ENCODE measurements at places on chromosomes 13 and 19.

DNA sequence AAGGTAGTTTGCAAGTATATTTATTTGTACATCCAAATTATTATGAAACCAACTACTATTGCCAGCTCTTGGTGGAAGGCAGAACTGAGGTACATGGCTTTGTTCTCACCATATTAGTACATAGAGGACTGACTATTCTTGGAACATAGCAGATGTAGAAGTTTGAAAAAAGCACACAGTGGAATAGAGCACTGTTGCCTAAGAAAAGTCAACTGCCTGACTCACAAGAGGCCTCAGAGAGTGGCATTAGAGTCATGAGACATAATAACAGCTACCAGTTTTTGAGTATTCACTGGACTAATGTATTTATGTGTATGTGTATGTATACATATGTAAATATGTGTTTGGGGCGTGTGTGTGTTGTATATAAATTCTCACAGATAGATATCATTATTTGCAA, 8.3 kb upstream of the PCDH20 start:
- no peak for DNase-seq

GRCh38 chr13:23449398-23450162, 16.1 kb upstream of the SACS start:
- DNase-seq: no peak

- DNase-seq: no peak
These were observed 27.5 kb upstream of the TMEM255B start for GRCh38 chr13:113731192-113732175.

- peak; percentile 54 for DNase-seq
These were observed 48.6 kb upstream of the GTF3A start for GRCh38 chr13:27375686-27376326.

GRCh38 chr13:26015271-26016125, 36.3 kb downstream of the SHISA2 start:
- no peak for DNase-seq

DNA sequence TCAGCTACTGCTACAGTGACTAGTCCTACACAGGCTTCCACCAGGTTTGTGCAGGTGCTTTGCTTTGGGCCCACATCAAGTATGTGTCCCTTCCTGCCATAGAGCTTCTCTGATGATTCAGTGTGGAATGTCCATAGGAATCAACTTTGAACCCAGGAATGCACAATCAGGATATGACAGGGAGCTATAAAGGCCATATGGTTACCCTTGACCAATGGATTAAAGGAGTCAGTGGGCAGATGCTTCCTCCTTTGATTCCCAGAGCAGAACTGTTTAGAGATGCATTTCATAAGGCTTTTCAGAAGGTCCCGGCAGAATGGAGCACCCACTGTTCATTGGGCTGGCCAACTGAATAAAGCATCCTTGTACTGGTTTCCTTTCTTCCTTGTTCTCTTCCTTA, 145.2 kb upstream of the WASF3 start:
- DNase-seq: no peak

DNA sequence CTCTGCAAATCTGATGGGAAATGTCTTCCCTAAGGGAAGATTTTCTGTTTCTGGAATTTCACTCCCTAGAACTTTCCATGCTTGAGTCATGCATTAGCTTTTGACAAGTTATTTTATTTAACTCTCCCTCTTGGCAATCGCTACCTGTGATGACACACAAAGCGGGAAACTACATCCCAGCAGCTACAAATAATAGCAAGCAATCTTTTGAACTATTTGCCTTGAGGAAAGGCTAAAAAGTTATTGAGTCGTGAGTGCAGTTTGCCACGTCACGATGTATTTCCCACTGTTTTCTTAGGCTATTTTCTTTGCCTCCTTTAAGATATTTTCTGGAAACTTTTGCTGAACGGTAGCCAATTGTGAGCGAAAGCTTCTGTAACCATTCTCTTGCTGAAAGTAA, 353.3 kb upstream of the HTR2A start:
- DNase-seq: no peak

GRCh38 chr19:38015216-38015615, 108.2 kb downstream of the SIPA1L3 start:
- no peak for DNase-seq

DNA sequence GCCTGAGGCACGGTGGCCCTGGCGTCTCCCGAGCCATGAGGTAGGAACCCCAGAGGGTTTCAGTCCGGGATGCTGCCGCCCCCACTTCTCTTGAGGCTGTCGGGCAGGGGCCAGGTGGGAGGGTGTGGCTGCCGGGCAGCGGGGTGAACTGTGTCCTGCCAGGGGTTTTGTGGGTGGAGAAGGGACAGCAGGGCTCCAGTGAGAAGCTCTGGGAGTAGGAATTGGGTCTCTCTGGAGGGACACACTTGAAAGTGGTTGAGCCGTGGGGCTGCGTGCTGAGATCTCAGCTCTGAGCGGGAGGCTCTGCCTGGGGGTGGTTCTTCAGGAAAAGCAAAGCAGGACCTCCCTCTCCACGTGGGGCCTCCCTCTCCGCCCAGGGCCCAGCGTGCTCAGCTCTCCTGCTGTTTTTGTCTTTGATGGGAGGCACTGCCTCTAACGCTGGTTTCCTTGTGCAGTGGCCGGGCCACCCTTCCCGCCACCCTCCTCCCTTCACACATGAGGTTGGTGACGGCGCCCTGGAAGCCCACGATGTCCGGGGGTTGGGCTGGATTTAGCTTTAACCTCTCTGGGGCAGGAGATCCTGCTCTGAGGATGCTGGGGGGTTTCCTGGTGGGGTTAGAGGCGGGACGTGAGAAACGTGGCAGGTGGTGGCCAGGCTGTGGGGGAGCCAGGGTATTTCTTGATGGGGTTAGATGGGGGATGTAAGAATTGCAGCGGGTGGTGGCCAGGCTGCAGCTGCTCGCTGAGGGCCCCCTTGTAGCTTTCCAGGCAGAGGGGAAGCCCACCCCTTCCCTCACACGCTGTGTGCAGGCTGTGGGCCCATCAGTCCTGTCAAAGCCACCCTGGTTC, 15.3 kb upstream of the ZNF554 start:
- DNase-seq: no peak

DNA sequence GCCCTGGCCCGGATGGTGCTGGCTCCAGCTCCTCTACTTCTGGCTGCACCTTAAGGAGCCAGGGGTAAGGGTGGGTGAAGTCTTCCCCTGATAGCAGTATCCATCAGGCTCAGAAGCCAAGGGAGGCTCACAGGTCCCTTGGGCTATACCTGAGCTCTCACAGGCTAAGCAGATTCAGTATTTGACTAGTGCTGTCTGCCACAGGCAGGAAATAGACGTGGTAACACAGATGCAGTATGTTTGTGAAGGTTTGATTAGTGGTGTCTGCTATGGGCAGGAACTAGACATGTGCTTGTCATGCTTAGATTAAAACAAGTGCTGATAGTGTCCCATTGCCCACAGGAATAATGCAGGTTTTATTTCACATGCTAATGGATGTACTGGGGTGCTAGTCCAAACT, 4.0 kb downstream of the SYT5 start:
- no peak for DNase-seq

DNA sequence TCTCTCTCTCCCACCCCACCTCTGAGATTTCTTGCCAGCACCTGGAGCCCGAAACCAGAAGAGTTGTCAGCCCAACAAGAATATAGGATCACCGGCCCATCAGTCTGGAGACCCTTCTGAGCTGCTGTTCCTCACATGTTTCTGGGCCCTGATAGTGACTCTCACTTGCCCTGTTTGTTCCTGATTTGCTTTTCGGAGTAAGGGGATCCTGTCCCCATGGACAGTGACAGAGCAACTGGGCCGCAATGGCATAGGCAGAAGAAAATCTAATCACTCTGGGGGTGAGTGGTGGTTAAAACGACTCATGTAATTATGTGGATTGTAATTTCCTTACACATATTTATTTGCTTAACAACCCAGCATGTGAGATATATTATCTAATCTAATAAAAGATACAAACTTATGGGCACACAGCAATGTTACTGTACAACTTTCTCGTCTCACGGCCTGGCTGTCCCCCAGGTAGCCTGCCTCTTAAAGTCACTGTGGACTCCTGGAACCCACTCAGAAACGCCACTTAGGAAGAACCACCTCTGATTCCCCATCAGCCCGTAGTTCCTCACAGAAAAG, 663 bp upstream of the SMAD9 start:
- DNase-seq: no peak

DNA sequence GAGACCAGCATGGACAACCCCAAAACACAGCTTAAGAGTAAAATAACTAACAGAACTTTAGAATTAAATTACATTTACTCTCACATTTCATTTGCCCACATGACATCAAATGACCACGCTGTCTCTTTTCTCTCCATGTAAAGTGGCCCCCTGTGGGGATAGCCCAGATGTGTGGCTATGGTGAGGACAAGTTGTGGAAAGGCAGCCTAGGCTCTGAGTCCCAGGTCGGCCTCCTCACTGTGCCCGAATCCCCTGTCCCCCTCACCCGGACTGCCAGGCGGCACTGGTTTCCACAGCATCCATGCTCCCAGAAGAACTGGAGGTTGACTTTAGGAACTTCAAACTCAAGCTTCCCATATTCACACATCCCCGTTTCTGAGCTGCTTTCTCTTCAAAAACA, 111.8 kb upstream of the UQCRFS1 start:
- DNase-seq: no peak

DNA sequence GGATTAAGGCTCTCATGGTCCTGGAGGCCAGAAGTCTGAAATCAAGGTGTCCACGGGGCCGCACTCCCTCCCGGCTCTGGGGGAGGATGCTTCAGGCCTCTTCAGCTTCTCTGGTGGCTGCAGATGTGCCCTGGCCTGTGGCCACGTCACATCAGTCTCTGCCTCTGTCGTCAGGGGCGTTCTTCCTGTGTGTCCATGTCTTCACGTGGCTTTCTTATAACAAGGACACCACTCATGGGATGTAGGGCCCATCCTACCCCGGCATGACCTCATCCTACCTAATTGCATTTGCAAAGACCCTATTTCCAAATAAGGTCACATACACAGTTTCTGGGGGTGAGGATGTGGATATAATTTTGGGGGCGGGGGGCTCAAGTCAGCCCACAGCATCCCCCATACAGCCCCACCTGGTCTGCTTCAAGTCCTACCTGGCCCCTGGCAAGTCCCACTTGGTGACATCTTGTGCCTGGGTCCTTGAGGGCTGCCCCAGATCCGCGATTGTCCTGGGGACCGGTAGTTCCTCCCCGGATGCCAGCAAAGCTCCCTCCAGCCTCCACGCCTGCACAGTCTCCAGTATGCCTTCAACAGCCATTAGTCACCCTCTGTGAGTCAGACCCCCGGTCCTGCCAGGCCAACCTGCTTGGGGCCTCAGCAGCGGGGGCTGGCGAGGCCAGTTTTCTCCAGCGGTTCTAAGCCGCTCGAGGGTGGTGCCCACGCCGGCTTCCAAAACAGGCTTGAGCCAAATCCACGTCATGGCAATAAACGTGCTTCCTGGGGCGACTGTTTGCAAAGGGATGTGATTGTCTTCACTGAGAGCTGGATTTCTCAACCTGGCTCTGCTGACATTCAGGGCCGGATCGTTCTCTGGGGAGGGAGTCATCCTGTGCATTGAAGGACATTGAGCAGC, 32.2 kb downstream of the MYO9B start:
- DNase-seq: no peak

DNA sequence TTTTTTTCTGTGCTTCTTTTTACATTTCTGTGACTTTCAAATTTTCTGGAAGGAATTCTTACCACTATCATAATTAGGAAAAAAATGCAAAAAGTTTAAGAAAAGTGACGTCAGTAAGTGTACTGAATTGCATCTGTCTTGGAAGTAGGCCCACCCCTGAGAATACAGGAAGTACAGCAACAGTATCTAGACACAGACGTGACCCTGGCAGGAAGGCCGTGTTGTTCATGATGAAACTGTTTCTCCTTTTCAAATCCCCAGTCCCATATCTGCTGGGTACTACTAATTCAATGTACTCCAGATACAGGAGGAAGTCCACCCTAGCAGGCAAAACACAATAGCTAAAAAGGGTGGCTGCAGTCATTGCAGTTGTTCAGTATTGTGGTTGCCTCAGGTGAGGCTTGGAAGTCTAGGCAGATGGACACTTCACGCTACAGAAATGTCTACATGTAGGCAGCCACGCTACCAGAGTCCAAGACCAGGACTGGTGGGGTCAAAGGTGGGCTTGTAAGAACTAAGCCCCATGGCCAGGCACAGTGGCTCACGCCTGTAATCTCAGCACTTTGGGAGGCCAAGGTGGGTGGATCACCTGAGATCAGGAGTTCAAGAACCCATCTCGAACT, 49.6 kb upstream of the MED4 start:
- no peak for DNase-seq

DNA sequence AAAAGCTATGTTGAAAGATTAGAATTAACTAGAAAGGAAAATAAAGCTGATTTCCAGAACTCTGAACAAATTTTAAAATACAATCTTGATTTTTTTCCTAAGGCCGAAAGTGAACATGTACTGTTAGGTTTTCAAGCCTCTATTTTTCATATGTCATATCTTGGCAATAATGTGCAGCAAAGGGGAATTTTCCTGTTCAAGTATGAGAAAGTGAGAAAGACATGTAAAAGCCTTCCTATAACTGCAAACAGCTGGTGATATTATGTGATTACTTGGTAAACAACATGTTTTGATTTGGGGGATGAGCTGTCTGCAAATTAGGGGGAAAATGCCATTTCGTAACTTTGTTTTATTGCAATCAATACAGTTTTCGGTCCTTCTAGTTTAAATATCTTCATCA, 4.0 kb upstream of the KLF12 start:
- DNase-seq: no peak

- DNase-seq: no peak
These were observed 116.8 kb downstream of the FOXO1 start for GRCh38 chr13:40549500-40550094.

DNA sequence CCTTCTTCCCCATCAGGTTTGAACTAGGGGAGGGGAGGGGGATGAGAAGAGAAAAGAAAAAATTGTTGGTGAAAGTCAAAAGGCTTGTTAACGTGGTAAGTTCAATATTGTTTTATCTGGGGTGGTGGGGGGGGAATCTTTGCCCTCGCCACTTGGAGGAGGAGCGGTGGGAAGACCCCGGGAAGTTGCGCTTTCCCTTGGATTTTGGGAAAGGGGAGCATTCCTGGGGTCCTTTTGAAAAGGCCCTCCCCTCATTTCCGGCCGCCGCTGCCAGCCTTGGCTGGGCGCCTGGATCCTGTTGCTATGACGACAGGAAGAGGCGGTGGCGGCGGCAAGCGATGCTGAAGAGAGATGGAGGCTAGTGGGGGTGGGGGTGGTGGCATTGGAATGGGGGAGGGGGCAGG, 4.6 kb upstream of the CACNG8 start:
- no peak for DNase-seq

- peak; percentile 91 for DNase-seq
These were observed at the start of gene KPTN for GRCh38 chr19:47483800-47484690. TSS of gene KPTN (minus strand) at chr19:47484219. CDS start at chr19:47484160, 59 bp downstream.

GRCh38 chr13:105814219-105814901, 721.1 kb downstream of the EFNB2 start:
- no peak for DNase-seq

DNA sequence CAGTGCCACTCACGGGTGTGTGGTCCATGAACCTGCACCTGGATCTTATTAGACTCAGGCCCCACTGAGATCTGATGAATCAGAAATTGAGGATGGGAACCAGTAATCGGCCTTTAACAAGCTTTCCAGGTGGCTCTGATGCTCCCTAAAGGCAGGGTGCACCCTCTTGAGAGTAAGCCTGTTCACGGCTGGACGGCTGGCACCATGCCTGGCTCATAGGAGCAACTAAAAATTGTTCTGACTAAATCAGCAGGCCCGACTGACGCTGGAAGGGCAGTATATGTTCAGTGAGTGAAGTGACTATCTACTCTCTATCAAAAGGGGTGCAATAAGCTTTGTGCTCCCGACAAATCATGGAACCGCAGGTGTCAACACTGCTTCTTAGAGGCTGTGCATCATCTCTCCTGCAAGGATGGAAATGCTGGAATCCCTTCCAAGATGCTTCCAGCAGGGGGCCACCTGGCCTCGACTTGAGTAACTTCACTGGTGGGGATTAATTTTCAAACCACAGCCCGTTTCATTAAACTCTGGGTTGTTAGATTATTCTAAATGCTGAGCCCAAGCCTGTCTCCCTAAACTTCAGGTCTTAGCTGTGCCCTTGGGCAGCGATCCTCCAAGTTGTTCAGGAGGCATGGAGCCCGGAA, 28.4 kb downstream of the TMTC4 start:
- no peak for DNase-seq
